ENCODE measurements at places on chromosomes 12 and 14.

GRCh38 chr14:68587931-68588330 is 204.9 kb downstream of the ZFP36L1 start:
- no peak for DNase-seq

DNA sequence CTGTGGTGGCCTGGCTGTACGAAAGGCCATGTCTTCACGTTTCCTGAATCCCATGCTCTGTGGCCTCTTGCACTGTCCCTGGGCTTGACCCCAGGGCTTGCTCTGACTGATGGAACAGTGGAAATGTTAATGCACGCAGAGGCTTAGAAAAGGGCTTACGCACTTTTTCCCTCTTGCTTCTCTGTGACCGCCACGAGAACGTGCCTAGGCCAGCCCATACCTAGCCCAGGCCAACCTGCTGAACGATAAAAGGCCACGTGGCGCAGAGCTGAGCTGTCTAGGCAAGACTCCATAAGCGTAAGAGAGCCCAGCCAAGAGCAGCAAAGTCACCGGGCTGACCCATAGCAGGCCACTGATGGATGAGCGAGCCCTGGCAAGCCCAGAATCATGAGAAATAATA is 18.3 kb downstream of the TTC7B start:
- DNase-seq: no peak

- no peak for DNase-seq
Measured at GRCh38 chr12:48822711-48823110, 4.4 kb downstream of the CACNB3 start.

- no peak for DNase-seq
Measured at GRCh38 chr12:76719171-76720041, 44.5 kb upstream of the ZDHHC17 start.

DNA sequence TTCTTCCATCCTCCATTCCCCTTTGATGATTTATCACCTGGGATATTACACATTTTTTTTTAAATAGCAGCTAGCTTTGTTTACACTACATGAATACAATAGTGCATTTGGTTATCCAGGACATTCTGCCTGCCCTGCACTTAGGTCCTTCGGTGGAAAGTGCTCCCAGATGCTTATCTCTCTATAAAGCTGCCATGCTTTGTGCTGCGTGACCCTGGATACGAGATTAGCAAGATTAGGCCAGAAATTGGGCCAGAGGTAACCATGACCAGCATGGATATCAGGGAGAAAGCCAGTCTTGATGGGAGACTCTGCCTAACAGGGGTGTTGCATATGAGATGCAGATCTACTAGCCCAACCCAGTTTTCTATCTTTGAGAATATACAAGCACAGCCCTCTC is 12.1 kb upstream of the KRT83 start:
- DNase-seq: no peak

- no peak for DNase-seq
Measured at GRCh38 chr12:24083838-24084237, 134.4 kb upstream of the SOX5 start.

DNA sequence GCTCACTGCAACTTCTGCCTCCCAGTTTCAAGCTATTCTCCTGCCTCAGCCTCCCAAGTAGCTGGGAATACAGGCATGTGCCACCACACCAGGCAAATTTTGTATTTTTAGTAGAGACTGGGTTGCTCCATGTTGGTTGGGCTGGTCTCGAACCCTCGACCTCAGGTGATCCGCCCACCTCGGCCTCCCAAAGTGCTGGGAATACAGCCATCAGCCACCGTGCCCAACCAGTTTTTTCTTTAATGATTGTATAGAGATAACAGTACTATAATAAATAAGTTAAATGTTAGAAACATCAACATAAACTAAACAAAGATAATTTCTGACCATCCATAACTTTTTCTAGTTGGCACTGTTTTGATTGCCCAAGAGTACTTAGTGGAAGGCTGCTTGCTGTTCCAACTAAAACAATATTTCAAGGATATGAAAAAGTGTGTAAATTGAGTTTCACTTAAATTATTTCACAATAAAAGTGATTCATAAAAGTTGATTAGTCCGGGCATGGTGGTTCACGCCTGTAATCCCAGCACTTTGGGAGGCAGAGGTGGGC is 5.6 kb downstream of the GON7 start:
- DNase-seq: no peak

DNA sequence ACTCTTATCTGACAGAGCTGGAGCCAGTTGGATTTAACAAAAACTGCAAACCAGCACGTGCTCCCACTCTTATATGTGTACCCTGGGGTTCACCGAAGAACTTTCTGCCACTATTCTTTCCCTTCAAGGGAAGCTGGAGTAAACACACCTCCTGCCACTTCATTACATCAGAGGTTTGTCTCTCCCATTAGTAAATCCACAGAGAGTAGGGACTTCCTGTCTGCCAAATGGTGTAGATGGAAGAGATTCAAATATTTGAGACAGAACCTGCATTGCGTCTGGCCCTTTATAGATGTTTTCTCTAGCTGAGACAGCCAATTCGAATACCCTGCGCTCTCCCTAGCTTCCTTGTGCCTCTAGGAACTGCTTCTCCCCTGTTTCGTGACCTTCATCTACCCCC is 29.1 kb upstream of the AEBP2 start:
- DNase-seq: no peak

- DNase-seq: peak; percentile 77
Measured at GRCh38 chr14:90444077-90444696, 47.4 kb downstream of the CALM1 start.

DNA sequence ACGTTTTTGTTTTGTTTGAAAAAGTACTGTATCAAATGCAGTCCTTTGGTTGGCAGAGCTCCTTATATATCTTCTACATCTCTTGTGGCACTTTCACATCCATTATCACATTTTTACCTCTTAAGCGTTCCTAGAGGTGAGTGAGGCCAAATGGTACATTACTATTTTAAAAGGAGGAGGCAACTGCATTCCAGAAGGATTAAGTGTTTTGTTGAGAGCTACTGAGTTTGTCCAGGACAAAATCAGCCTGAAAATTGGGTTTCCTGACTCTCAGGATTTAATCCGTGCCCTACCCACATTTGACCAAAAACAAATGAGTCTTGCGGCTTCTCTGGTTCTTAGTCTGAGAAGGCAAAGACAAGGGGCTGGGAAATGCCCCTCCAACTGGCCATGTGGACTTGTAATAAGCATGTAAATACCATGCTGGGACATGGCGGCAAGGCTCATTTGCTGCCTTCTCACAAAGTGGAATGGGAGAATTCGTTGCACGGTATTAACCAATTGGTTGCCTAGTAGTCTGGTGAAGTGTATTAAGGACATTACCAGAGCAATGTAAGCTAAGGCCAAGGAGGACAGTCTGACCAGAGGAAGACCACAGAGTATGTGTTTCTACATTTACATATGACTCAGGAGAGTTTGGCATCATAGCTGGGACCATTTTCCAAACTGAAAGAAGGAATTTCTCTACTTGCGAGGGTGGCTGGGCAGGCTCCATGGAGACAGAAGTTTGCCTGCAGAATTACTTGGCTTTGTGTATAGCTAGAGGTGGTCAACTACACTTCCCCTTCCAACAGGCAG is 175.8 kb upstream of the PLXNC1 start:
- no peak for DNase-seq

DNA sequence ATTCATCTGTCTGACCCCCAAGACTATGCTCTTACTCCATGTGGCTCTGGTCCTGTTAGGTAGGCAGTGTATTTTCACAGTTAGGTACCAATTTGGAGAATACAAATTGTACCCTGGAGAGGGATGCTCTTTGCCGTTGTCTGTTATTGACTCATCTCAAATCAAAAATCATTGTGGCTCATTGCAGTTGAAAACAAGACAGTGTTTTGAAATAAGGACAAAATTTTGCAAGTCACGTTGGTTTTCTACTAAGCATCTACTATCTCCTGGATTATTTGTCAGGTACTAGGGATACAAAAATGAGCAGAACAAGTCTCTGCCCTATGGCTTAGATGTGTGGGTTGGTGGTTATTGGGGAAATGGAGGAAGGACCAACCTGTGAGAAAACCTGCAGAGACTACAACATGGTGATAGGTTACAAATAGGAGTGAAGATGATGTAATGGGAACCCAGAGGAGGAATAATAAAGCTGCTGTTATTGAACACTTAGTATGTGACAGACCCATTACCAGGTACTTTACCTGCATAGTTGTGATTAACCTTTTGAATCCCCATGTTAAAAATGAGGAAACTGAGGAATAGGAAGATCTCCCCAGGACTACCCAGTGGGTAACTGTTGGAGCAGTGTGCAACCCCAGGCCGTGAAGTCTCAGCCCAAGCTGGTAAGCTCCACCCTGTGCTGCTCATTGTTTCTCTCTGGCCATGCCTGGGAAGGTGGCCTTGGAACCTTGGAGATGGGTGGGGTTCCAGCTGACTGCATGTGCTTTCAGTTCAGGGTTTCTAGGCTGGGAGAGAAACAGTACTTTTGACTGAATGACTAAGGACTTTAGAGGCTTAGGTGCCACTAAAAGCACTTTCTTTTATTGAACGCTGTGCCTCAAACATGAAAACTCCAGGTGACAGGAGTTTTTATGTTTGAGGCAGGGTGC is 72.9 kb upstream of the SRSF5 start:
- no peak for DNase-seq

- no peak for DNase-seq
Measured at GRCh38 chr12:108665608-108666202, 32.0 kb upstream of the SELPLG start.

- no peak for DNase-seq
Measured at GRCh38 chr12:75933101-75933500, 98.5 kb downstream of the PHLDA1 start.

GRCh38 chr12:52139579-52140062 is 52.2 kb downstream of the KRT80 start:
- peak; percentile 63 for DNase-seq

- DNase-seq: no peak
Measured at GRCh38 chr14:39319381-39319780, 85.7 kb downstream of the MIA2 start.

GRCh38 chr12:74595696-74596095 is 58.1 kb downstream of the ATXN7L3B start:
- DNase-seq: no peak

DNA sequence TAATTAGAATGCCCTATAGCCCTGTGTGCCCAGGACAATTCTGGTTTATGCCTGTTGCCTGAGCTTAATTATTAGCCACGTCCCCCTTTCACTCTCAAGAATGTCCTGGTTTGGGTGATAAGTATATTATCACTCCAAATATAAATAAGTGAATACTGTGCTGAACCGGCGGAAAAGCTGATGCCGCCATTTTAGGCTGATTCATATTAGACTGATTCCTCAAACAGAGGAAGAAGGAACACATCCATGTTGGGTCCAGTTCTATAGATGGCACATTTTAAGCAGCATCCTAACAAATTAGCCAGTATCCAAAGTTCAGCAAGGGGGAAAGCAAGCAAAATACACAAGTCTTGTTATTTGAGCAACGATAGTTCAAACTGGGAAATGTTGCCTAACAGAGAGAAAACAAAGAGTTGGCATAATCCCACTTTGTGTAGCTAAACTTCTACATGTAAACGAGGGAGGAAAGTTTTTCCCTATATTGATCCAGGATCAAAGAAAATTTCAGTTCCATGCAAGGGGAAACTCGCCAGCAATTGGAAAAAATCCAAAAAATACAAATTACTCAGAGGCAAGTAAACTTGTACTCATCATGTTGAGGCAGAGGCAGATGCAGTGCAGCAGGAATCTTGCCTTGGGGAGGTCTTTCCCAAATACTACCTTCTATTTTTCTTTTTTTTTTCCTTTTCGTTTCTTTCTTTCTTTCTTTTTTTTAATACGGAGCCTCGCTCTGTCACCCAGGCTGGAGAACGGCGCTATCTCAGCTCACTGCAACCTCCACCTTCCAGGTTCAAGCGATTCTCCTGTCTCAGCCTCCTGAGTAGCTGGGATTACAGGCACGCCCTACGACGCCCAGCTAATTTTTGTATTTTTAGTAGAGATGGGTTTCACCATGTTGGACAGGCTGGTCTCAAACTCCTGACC is 96.2 kb downstream of the ITPR2 start:
- no peak for DNase-seq

DNA sequence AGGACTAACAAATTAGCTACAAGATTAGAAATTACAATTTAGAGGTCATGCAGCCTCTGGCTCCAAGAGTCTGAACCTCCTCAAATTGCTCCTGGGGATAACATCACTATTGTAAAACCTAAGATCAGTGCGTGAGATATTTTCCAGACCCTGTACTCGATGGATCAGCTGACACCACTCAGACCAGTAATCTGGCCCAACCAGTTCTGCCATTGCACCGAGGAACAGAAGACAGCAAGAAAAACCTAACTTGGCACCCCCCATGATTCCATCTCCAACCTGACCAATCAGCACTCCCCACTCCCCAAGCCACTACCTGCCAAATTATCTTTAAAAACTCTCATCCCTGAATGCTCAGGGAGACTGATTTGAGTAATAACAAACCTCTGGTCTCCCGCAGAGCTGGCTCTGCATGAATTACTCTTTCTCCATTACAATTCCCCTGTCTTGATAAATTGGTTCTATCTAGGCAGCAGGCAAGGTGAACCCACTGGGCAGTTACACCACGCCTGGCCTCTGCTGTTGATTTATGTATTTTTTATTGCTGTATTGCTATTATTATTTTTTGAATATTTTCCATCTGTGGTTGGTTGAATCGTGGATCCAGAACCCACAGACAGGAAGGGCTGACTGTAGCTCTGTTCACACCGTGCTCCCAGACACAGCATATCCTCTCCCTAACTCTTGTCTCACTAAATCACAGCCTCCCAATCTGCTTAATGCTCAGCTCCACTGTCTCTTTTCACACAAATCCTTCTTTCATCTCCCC is 9.2 kb downstream of the HEBP1 start:
- DNase-seq: no peak

GRCh38 chr14:103738166-103738565 is 22.6 kb downstream of the ZFYVE21 start:
- DNase-seq: no peak

- no peak for DNase-seq
Measured at GRCh38 chr14:91113829-91114078, at the start of gene DGLUCY. Gene DGLUCY (plus strand): TSS chr14:91114073. CDS start chr14:91160295, 46,222 bp downstream.
